ENCODE measurements at places on chromosomes 6 and 20. TPM values are rescaled to one million over a fixed set of nuclear protein-coding genes. Genes with fewer than 3 reads are reported as not detected.

Gene LY6G5C
- total RNA-seq = 1.6 TPM

Gene RAMACL
- total RNA-seq = 0.68 TPM

Gene STX7
- 27.1 TPM for total RNA-seq

Gene FAM209B
- total RNA-seq = not detected

Gene GPR6
- not detected for total RNA-seq

Gene DEF6
- 33.4 TPM for total RNA-seq

Data from prostate gland (tissue), 2 donors.